ENCODE measurements at places on chromosomes 11 and 22.

- no peak for DNase-seq
Observed at GRCh38 chr11:118660681-118661424, 18.6 kb downstream of the TREH start.

- no peak for DNase-seq
Observed at GRCh38 chr11:130979386-130979972, 63.2 kb upstream of the SNX19 start.

- no peak for DNase-seq
Observed at GRCh38 chr11:66859686-66860448, 3.0 kb downstream of the LRFN4 start.

DNA sequence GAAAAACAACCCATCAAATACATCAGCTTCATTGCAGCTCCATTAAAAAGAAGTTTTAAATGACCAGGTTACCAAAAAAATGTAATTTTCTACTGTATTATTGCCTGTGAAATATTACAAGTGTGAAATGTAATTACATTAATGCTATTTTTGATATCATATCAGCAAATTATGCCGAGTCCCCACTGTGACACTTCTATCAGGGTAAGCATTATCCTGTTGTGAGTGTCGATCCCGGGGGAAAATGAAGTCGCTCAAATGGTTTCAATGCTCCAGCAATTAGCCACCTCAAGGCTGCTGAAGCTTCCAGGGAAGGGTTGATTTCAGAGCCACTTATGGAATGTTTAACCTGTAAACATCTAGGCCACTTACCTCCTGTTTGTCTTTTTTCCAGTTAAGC, 70.4 kb downstream of the RCN1 start:
- no peak for DNase-seq

DNA sequence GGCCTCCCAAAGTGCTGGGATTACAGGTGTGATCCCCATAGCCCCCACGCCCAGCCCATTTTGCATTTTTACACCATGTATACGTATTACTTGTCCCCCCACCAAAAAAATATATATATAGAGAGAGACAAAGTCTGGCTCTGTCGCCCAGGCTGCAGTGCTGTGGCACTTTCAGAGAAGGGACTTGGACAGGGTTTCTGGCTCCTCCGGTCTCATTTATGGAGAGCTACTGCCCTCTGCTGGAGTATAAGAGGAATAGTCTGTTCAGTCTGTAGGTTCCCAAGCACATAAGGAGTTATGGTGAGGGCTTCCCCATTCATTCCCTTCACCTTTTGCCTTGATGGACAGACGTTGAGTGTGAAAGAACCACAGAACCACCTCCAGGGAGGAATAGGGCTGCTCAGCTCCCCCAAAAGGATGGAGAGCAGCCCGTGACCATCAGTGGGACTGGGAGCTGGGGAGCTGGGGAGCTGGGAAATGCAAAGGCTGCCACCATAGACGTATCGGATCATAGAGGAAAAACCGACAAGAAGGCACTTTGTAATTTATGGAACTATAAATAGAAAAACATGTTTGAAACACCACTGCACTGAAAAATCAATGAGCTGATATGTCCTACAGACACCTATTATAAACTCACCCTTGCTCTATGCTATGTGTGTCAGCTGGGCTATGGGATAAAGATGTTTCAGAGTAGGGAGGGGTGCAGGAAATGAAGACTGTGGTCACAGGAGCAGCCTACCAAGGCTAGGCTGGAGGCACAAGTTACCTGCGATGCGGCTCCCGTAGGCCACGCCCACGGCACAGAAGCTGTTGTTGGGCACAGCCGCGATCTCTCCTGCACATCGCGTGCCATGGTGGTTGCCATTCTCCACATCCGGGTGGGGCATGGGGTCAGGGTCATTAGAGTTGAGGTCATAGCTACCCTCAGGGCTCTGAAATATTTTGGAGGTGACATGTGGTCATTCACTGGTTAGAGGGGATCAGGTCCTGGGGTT, 5.2 kb downstream of the PCSK7 start:
- no peak for DNase-seq

DNA sequence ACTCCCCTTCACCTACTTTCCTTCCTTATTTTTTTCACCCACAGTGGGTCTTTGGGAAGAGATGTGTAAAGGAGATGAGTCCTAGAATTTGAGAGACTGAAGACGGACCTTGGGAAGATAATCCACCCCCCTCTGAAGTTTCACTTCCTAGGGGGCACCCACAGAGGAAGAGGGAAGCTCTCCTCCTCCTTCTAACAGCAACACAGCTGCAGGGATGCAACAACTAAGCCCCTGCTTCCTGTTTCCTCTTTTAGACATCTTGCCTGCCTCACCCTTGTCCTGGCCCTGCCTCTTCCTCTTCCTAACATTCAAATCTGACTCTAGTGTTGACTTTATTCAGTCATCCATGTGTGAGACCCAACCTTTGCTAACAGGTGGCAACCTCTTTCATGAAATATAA, 424.6 kb downstream of the BUD13 start:
- DNase-seq: no peak

- no peak for DNase-seq
Observed at GRCh38 chr11:85164743-85165142, 462.4 kb downstream of the DLG2 start.

DNA sequence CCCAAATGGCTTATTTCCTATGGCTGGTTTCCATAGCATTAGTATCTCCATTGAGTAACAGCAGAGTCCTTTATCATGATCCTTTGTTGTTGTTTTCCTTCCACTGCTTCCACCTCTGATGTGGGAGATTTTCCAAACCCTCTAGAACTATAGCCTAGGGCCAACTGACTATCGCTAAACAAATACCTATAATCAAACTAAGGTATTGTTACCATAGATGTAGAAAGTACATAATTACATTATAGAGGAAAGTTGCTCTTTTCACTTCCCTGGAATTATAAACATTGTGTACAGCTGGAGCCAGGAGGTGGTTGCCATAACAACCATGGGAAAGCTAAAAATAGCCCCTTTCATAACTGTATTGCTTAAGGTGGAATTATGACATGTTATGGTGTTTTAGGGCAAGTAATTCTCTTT, 47.0 kb upstream of the ALKBH3 start:
- no peak for DNase-seq

GRCh38 chr11:118911880-118912741, 13.6 kb downstream of the BCL9L start:
- peak; percentile 68 for DNase-seq

GRCh38 chr11:65278356-65278755, 16.6 kb downstream of the POLA2 start:
- DNase-seq: no peak

DNA sequence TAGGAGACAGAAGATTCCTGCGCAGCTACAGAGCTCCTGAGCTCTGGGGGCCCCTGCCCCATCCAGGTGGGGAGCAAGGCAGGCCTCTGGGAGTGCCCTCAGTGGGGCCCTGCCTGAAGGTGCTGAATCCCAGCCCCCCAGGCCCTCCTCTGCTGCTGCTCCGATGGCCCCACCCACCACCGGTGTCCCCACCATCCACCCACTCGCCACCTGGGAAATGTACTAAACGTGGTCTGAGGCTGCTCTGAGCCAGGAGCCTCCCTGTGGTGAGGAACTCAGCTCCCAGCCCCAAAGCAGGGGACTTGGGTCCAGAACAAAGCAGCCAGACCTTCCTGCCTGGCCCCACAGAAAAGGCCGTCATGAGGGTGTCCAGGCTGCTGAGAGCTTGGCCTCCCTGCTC, 289.4 kb downstream of the CTTN start:
- DNase-seq: no peak

DNA sequence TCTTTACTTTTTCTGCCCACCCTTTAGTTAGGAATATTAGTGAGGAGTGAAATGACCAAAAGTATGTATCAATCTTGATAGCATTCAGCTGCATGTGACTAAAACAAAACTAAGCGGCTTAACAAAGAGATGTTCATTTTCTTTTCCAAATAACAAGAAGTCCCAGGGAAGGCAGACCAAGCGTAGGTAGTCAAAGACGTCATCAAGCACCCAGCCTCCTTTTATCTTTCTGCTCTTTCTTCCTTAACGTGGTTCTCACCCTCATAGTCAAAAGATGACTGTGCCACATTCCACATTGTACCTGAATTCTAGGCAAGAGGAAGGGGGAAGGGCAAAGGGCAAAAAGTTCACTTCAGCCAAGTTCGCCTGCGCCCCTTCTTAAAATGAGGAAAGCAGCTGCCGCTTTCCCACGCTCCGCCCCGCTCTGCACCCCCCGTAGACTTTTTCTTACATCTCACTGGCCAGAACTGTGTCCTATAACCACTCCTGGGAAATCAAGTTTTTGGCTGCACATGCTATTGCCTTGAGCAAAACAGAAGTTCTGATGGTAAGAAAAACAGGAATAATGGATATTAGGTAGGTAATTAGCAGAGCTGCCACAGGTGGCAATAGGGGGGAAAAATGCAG, 14.6 kb upstream of the PGM2L1 start:
- no peak for DNase-seq

- peak; percentile 31 for DNase-seq
Observed at GRCh38 chr11:134207538-134208239, 16.1 kb downstream of the NCAPD3 start.

GRCh38 chr11:73176874-73177155, 34.7 kb upstream of the FCHSD2 start:
- no peak for DNase-seq

GRCh38 chr11:123135863-123136446, 59.1 kb downstream of the CLMP start:
- no peak for DNase-seq

DNA sequence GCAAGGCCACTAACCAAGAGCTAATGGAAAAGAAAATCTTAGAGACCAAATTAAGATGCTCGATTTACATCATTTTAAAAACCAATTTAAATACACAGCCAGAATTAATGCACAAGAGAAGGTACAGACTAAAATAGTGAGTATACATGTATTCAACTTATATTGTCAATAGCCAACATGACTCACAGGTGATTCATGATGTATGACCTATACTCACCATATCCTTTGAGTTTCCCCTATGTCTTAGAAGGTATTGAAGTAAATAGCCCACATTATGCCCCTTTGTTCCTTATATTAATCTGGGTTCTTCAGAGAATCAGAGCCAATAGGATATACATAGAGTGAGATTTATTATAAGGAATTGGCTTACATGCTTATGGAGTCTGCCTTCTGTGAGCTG, 97.5 kb upstream of the ANO3 start:
- no peak for DNase-seq

DNA sequence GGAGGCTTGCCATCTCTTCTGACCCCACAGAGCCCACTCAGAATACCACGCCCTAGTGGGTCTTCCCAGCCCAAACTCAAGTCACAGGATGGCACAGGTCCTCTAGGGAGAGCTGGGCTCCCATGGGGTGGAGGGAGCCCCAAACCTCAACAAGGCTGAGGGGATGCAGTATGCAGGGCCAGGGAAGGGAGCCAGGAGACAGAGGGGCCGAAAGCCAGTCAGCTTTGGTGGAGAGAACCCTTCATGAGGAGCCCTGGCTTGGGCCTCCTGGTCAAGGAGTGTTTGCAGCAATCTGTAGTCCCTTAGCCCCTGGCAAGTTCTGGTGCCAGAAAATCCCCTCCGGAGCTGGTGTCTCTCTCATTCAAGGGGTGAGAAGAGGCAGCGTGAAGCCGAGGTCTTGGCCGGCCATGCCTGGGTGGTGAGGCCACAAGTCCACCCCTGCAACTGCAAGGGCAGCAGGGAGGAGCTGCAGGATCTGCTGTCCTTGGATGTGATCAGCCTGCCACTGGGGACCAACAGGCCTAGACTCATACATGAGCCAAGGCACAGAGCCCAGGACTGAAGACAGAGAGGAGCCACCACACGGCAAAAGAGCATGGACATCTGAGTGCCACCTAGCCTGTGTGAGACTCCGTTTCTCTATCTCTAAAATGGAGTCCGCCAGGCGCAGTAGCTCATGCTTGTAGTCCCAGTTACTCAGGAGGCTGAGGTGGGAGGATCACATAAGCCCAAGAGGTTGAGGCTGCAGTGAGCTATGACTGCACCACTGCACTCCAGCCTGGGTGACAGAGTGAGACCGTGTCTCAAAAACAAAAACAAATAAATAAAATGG, 24.1 kb downstream of the NEAT1 start:
- no peak for DNase-seq

- no peak for DNase-seq
Observed at GRCh38 chr11:6670202-6670830, 12.8 kb downstream of the MRPL17 start.

DNA sequence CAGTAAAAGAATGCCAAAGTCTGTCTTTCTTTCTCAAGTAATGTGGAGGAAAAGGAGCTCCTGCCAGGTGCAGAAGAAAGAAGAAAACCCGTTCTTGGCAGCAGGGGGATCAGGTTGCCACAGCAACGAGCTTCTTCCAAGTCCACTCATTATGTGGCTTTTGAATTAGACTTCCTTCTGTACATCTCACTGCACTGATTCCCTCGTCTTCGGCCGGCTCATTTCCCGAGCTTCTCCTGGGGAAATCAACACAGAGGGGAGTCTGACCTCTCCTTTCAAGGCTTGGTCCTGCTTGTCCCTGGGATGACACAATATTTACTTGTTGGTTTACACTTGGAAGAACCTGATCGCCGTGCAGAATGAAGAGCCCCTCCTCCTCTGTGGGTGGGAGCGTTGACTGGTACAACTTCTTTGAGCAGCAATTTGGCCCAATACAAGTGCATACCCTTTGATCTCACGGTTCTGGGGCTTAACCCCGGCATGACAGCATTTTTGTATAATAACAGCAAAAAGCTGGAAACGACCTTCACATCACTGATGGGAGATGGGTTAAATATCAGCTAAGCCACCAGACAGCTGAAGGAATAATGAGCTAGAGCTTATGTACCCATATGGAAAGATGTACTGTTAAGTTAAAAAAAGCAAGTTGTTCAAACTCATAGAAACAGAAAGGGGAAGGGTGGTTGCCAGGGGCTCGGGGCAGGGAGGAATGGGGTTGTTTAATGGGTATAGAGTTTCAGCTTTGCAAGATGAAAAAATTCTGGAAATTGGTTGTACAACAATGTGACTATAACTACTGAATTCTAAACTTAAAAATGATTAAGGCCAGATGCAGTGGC, 35.4 kb downstream of the MCHR1 start:
- DNase-seq: no peak

DNA sequence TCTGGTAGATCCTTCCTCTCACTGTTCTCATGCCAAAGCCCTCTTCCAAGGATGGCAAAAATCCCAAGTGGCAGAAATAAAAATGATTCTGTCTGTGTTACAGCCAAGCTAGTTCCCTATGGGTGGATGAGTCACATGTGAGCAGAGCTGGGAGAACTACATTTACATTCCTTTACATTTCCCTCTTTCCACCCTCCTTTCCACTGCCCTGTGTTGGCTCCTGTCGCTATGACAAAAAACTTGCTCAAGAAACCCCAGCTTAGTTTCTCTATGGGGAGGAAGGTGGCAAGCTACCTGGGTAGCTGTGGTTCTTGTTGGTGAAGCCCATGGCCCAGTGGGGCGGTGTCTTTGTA, 10.2 kb upstream of the DDB2 start:
- no peak for DNase-seq

- no peak for DNase-seq
Observed at GRCh38 chr11:3091081-3091845, 34.0 kb upstream of the CARS1 start.

GRCh38 chr22:46382524-46382923, 47.0 kb downstream of the TRMU start:
- DNase-seq: no peak

- no peak for DNase-seq
Observed at GRCh38 chr11:122656631-122657101, 1.1 kb downstream of the UBASH3B start.
